ENCODE measurements at places on chromosomes 11 and 22.

DNA sequence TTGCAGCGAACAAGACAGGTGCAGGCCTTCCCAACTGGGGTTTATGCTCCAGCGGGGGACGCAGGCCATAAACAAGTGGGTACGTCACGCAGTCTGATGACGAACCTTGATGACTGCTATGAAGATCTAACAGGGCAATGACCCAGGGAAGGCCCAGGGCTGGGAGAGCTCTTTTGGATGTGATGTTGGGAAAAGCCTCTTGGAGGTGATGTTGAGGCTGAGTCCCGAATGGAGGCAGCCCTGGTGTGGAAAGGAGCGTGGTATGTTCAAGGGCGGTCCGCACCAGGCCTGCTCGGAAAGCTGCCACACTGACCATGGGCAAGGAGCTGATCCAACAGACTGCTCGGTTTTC, 5.8 kb downstream of the FADS2 start:
- no peak for DNase-seq

- DNase-seq, result no peak
Measured at GRCh38 chr11:66559142-66559865, 9.1 kb downstream of the CTSF start.

DNA sequence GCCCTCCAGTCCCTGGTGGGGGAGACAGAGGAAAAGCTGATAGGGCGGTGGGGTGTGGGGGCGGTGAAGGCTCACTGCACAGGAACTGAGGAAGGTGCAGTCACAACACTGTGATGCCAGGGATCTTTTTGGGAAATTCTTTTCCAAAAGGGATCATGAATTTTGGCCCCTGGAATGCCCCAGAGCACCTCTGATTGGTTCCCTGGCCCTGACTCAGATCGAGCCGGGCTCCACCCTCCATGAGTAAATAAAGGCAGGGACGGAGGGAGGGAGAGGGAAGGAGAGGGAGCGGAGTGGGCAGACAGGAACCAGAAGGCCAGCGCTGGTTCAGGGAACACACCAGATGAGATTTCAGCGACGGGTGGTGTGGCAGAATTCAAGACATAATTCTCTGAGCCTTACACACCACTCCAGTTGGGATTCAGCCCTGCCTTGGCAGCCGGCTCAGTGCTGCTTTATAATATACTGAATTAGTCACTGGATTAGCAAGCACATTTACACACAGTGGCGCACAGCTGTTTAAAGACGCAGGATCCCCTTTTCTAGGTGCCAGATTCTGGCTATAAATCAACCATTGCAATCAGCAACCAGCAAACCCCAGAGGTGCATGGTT, 80.3 kb downstream of the ETS1 start:
- DNase-seq, result no peak

DNA sequence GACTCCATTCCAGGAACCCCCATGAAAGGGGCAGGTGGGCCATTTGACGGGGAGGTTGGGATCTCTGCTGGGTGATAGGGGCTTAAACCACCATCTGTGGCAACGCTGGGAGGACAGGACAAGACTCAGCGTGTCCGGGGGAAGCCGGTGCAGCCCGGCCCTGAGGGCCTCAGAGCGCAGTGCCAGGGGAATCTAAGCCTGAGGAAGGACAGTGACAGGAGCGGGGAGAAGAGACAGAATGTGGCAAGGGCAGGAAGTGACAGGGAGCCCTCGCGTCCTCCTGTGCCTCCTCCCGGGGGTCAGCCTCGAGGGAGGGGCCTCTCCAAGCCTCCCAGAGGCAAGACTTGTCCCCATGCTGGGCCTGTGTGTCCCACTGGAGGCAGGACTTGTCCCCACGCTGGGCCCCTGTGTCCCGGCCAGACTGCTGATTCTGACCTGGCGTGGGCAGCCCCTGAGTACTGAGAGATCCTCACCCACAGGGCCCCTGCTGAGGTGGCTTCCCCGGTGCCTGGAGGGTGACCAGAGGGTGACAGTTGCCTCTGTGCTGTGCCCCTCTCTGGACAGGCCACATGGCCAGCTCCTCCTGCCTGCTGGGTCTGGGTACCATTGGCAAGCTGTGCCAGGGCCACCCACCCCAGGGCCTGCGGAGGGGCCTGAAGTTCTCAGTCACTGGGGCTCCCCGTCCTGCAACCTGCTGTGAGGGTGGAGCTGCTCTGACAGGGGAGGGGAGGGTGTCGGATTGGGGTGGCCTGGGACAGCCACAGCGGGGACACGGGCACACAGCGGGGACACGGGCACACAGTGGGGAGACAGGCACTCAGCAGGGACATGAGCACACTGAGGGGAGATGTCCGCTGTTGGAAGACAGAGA, 676.2 kb downstream of the BRD1 start:
- DNase-seq, result no peak

- DNase-seq, result no peak
Measured at GRCh38 chr11:73192272-73192671, 25.8 kb upstream of the P2RY2 start.

- DNase-seq, result no peak
Measured at GRCh38 chr11:15920856-15921629, 435.3 kb downstream of the SOX6 start.

DNA sequence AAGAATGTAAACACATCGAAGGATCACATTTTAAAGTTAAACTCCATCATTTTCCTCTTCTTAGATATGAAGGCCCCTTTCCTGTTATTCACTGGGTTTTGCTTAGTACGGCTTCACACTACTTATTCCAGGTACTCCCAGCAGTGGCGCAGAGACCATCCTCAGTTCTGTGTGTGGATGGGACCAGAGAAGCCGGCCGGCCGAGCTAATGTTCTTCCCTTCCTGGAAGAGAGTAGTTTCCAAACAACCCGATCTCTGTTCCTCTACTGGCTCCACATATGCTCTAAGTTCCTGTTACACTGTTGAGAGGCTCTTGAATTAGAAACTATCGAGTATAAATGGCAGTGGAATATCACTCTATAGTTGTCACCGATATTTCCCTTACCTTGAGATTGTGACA, 684 bp upstream of the NFRKB start:
- no peak for DNase-seq

GRCh38 chr11:69186316-69187260, 30.9 kb downstream of the SMIM38 start:
- no peak for DNase-seq

DNA sequence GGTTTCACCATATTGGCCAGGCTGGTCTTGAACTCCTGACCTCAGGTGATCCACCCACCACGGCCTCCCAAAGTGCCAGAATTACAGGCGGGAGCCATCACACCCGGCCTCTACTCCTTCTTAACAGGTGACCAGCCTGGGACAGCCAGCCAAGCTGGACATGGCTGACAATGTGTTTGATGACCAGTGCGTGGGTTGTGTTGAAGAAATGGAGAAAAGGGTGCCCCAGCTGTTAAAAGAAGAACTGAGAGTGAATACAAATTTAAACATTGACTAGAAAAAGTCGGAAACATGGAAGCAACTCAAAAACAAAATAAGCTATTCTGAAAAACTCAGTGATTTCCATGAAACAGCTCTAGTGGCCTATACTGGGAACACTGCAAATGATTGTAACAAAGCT, 86.5 kb upstream of the CLPB start:
- no peak for DNase-seq

DNA sequence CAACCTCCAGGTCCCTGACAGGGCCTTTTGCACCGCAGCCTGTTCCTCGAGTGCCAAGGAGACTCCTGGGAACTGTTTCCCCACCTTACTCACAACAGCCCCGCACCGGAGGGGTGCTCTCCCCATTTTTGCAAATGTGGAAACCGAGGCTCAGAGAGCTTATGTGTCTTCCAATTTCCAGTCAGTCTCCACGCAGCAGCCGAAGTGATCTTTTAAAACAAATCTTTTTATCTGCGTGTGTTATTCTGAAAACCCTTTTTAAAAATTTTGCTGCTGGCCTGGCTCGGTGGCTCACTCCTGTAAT, 409 bp upstream of the TMEM134 start:
- DNase-seq, result no peak

DNA sequence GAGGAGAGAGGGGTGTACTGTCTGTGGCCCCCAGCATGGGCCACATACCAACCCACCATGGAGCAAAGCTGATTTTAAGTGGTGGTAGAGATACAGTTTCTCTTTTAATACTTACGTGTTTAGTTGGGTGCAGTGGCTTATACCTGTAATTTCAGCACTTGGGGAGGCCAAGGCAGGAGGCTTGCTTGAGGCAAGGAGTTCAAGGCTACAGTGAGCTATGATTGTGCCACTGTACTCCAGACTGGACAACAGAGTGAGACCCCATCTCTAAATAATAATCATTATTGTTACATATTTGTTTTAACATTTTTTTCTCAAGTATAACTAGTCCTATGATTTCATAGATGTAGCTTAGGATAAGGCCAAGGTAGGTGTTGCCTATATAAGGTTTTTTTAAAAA, 8.8 kb downstream of the GGA1 start:
- no peak for DNase-seq

GRCh38 chr11:372809-373715, 3.8 kb downstream of the B4GALNT4 start:
- DNase-seq, result no peak

- DNase-seq, result no peak
Measured at GRCh38 chr22:28268850-28269249, 349.8 kb upstream of the PITPNB start.

DNA sequence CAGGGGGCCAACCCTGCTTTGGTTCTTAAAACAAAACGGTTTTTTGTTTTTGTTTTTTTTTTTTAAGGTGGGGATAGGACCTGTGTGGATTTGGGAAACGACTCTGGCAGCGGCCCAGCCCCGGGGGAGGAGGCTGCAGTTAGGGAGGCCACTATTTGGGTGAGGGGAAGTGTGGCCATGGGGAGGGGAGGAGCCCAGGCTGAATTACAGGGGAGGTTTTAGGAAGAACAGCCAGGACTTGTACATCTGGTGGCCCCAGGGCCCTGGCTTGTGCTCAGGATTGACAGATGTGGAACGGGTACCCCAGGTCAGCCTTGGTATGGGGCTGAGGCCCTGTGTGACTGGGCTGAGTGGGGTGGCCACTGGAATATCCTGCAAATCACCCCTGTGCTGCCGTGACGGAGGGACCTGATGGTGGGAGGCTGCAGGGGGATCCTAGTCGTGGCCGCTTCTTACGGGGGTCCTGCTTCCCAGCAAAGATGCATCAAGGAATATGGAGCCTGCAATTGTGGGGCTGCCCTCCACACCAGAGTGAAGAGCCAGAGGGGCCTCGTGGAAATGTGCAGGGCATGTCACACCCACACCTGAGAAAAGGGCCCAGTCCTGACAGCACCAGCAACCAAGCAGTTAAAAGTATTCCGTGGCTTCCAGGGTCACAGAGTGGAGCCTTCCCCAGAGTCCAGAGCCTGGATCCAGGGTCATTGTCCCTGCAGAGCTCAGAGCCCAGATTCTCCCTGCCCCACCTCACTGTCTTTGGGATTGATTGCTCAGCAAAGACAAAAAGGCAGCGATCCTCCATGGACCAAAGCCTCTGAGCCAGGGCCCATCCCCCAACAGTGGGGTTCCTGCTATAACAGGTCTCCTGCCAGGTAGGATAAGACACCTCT, 55.2 kb upstream of the WNT7B start:
- DNase-seq, result no peak

- no peak for DNase-seq
Measured at GRCh38 chr22:49995041-49995360, 17.6 kb downstream of the IL17REL start.

DNA sequence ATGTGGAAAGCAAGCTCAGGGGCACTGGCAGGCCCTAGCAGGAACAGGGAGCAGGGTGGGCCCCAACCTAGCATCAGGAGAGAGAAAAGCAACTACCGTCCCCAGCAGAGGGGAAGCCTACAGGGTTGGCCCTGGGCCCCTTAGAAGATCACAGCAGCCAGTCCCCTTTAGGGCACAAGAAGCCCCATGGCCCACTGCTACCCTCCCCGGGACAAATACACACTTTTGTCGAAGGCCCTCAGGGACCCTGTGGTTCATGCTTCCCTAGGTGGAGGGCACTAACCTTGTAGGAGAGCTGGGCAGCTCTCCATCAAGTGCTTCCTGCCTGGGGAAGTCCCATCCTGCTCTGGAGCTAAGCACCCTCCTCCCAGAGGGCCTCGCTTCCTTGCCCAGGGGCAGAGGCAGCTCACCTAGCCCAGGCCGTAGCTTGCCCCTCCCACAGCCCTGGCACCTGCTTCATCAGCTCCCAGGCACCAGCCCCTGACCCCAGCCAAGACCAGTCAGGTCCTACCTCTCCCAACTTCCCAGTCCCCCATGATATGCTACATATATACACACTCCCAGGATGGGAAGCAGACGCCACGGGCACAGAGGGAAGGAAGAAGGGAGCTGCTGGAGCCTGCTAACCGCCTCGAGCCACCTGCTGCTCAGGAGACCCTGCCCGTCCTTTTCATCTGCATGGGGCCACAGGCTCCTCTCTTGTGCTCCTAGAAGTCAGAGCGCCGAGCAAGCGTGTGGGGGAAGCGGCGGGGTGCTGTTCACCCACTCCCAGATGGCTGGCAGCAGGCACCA, 20.1 kb downstream of the SUN2 start:
- no peak for DNase-seq

GRCh38 chr11:57214494-57214893, 22.6 kb downstream of the APLNR start:
- peak; percentile 69 for DNase-seq

GRCh38 chr11:120316880-120317688, 8.0 kb upstream of the TLCD5 start:
- DNase-seq, result no peak

DNA sequence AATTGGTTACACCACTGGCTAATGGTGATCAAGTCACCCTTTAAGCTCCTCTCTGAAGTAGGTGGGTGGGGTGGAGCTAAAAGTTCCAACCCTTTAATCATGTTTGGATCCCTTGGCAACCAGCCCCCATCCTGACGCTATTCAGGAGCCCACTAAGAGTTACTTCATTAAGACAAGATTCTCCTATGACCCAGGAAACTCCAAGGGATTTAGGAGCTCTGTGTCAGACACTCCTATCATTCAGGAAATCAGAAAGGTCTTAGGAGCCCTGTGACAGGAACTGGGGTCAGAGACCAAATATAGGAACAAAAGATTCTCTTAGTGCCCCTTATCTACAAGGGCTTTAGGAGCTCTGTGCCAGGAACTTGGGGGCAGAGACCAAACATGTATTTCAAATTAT, 141.3 kb downstream of the ATG16L2 start:
- no peak for DNase-seq
